Pulmonary artery endothelial cell (primary cell): ENCODE measurements at places on chromosomes 1 and 21. TPM values are rescaled to one million over a fixed set of nuclear protein-coding genes. Genes with fewer than 3 reads are reported as not detected.

Gene BCAN
- total RNA-seq = not detected in 2 replicates

Gene IGSF21
- not detected in 2 replicates for total RNA-seq

Gene OR2G6
- not detected in 2 replicates for total RNA-seq

Gene ALPL
- total RNA-seq = 0.13 TPM in 1 of 2 replicates, not detected in the other

Gene RGS13
- not detected in 2 replicates for total RNA-seq

Gene RPTN
- not detected in 2 replicates for total RNA-seq

Gene DYRK1A
- 51.6 and 67.8 TPM in 2 replicates for total RNA-seq

Gene ZFP69
- 2.8 and 3.8 TPM in 2 replicates for total RNA-seq
